ENCODE measurements at places on chromosomes 7 and 10.

DNA sequence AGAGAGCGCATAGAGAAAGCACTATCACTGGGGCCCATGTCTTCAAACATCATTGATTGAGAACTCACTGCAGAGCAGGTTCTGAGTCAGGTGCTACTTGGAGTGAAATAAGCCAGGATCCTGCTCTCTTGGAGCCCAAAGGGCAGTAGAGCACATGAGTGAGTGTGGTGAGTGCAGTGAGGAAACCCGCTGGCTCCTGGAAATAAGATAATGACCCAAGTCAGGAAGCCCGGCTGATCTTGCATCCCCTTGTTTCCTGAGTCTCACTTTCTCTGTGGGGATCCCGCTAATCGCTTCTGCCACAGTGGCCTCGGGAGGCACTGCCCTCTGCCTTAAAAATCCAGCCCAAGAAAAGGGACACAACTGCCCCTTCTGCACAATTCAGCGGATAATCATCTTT is 7.1 kb upstream of the FAM107B start:
- DNase-seq: no peak

DNA sequence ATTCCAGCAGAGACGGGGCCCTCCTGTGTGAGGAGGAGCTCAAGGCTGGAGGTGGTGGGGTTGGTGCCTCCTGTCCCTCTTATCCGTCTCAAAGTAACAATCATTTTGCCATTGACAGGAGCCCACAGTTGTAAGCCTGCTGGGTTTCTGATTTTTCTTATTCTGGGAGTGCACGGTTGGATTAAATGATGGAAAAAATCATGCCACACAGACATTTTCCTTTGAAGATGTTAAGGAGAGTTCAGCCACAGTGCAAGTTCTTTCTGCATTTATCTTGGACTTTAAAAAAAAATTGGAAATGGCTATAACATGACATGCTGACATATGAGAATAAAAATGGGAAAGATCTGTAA is 8.4 kb upstream of the LYZL1 start:
- no peak for DNase-seq

DNA sequence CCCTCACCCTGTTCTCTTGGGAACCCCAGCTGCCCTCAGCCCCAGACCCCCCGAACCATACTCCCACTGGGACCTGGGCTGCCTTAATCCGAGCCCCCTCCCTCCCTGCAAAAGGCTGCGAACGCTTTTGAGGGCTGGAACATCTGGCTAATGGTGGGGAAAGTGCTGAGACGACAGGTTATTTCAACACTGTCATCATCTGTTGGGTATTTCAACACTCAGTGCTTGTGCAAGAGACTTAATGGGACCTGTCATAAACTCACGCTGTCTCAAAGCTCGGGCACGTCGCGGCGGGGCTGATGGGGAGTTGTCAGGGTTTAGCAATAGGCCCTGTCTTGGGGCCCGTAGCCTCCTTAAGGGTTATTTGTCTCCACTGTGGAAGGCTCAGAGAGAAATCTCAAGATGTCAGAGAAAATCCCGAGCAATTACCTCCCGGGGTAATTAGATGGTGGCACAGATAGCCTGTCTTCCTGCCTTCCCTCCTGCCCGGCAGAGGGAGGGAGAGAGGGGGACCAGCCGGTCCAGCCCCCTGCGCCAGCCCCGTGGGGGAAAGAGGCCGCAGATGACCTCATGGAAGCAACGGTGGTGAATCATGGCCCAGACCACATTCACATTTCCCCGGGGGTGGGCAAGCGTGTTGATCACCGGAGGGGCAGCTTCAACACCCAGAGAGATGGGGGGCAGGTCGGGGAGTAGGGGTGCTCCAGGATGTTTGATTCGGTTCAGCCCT is 88.7 kb upstream of the MYL10 start:
- DNase-seq: no peak

- no peak for DNase-seq
Observed at GRCh38 chr7:118839515-118839914, 615.0 kb downstream of the ANKRD7 start.

- DNase-seq: no peak
Observed at GRCh38 chr7:120654241-120654640, 203.7 kb downstream of the TSPAN12 start.

- no peak for DNase-seq
Observed at GRCh38 chr10:131444286-131444685, 132.8 kb upstream of the TCERG1L start.

DNA sequence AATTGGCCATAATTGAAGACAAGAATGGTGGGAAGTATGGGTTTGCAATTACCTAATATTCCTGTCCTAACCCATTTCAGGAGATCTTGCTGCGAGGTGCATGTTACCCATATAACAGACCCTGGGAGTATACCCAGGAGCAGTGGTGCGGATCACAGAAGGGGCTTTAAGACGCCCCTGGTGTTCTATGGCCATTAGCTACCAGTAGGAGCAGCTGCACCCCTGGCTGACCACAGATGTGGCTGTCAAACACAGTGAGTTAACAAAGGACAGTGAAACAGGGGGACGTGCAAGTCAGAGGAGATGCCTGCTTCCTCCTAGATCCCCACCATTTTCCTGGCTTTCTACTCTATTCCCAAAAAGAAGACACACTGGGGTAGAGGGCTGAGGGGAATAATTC is 25.2 kb downstream of the AOC1 start:
- no peak for DNase-seq

DNA sequence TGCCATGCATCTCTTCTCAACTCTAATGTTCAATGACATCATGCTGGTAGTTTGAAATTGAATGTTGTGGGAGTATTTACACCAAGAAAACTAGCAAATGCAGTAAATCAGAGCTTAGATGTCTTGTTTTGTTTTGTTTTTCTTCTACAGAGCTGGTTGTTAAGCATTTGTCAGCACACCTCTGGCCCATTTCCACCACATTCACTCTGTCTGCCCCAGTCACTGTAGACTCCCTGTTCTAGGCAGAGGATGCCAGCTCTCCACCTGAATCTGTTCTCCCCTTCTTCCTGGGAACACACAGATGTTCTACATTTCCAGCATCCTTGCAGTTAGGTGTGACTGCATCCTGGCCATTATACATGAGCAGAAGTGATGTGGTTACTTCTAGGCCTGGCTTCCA is 4.1 kb upstream of the ARHGAP22 start:
- DNase-seq: no peak

DNA sequence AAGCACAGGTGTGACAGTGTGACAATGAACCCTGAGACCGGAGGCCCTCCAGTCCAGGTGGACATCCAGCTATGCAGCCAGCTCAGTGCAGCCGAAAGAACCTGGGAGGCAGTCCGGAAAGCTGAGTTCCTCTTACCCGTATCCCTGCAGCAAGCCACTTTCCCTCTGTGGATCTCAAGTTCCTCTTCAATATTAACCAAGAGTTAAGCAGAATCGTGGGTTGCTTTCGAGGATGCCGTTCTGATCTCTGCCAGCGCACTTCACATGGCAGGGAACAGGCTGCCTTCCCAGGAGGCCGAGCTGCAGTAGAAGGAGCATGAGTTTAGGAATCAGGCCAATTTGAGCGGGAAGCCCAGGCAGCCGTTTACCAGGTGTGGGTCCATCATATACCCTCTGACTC is 591.6 kb downstream of the SDK1 start:
- DNase-seq: no peak

- no peak for DNase-seq
Observed at GRCh38 chr7:83648464-83649241, at the start of gene SEMA3E. TSS of gene SEMA3E (minus strand) at chr7:83649139.

- no peak for DNase-seq
Observed at GRCh38 chr7:126483972-126484371, 768.8 kb downstream of the GRM8 start.

GRCh38 chr7:91293840-91294239 is 29.6 kb downstream of the FZD1 start:
- DNase-seq: no peak

DNA sequence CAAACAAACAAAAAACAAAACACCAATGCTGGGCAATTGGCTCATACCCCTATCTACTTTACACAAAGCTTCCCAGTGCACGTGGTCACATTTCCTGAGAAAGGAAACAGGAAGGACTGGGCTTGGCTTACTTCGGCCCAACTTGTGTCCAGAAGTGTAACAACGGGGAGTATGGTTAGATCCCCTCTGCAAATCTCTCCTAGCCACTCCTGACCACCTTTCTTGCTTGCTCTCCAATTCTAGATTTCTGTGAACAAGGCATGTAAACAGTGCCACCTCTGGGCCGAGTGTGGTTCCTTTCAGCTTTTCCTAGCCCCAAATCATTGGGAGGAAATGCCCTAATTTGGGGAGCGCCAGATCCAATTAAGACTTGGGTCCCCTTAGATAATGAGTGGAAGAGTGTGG is 21.0 kb upstream of the FRAT2 start:
- DNase-seq: no peak

GRCh38 chr10:132865171-132865631 is 77.2 kb downstream of the CFAP46 start:
- DNase-seq: no peak

- DNase-seq: no peak
Observed at GRCh38 chr7:20561466-20561865, 54.0 kb upstream of the ABCB5 start.

- DNase-seq: no peak
Observed at GRCh38 chr7:95867309-95867708, 95.0 kb downstream of the DYNC1I1 start.

GRCh38 chr7:128666200-128666599 is 5.9 kb upstream of the GARIN1A start:
- no peak for DNase-seq

DNA sequence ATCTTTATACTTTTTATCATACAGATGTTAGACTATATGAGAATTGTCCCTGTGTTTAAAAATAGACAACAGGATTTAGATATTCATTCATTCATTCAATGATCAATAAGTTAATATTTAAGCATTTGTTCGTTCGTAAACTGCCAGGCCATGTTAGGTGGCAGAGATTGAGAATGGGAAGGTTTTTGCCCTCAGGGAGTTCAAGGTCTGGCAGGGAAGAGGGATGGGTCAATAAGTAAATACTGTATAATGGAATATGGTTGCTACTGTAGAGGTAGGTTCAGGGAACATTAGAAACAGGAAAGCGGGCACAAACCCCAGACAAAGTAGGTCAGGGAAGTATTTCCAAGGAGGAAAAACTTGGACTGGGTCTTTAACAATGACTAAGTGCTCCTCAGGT is 64.6 kb downstream of the SEM1 start:
- no peak for DNase-seq

DNA sequence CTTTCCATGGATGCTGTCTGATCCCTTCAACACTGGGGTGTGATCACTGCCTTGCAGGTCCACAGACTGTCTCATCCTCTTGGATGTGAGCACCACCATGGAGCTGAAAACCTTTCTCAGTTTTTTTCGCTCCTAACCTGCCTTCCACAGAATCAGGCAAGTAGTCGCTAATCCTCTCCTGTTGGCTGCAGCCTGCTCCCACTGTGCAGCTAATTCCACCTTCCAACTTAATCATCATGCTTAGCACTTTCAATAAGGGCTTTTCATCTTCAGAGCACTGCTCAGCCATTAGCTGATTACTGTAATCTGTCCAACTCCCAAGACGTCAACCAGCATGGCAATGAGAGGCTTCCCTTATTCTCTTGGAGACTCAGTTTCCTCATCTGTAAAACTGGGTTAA is 15.1 kb upstream of the CDH23 start:
- DNase-seq: no peak

DNA sequence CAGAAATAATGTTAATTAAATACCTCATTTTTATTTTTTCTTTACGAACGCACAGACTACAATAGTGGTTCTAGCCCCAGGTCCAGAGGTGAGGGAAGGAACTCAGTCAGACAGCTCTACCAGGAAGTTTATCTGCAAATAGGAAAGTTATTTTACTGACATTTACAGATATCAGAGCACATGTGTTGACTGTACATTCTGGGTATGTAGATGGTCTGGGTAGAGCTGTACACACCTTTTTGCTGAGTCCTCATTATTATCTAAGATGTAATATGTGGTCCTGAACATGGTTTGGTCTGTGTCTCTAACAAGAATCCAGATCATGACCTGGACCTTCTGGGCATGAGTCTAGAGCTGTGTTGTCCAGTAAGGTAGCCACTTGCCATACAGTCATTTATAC is 74.6 kb upstream of the KIF5B start:
- no peak for DNase-seq

GRCh38 chr7:23746629-23747028 is 36.6 kb downstream of the STK31 start:
- DNase-seq: no peak
